ENCODE measurements at places on chromosomes 2 and 18. TPM values are rescaled to one million over a fixed set of nuclear protein-coding genes. Genes with fewer than 3 reads are reported as not detected.

The MERTK gene
- total RNA-seq, result 6.3 TPM

The KCNG2 gene
- total RNA-seq, result not detected

The SERPINB13 gene
- 17.5 TPM for total RNA-seq

The ERMN gene
- not detected for total RNA-seq

The FBXO48 gene
- total RNA-seq, result 0.82 TPM

The ATOH8 gene
- total RNA-seq, result 15.7 TPM

The GAL3ST2 gene
- total RNA-seq, result not detected

The CD8B2 gene
- total RNA-seq, result not detected

The TXNDC2 gene
- not detected for total RNA-seq

The ICOS gene
- 0.10 TPM for total RNA-seq

The DSEL gene
- total RNA-seq, result 23.4 TPM

The CSRNP3 gene
- total RNA-seq, result 20.6 TPM

The KIAA2012 gene
- 0.21 TPM for total RNA-seq

The HK2 gene
- 68.1 TPM for total RNA-seq

The FAM161A gene
- total RNA-seq, result 7.5 TPM

The ERFE gene
- total RNA-seq, result 14.1 TPM

The AKAIN1 gene
- not detected for total RNA-seq

The PXDN gene
- 189 TPM for total RNA-seq

The TLX2 gene
- total RNA-seq, result not detected

The OBSL1 gene
- total RNA-seq, result 105 TPM

The ARID5A gene
- 21.1 TPM for total RNA-seq

The EIF5B gene
- total RNA-seq, result 29.1 TPM

The SKA1 gene
- total RNA-seq, result 2.6 TPM

The SAG gene
- not detected for total RNA-seq

The CNRIP1 gene
- 19.6 TPM for total RNA-seq

The SCN2A gene
- total RNA-seq, result 0.31 TPM

The IL36B gene
- not detected for total RNA-seq

The UNC80 gene
- total RNA-seq, result 1.3 TPM

The DQX1 gene
- total RNA-seq, result 2.5 TPM

The GRB14 gene
- total RNA-seq, result 19.7 TPM

The HS6ST1 gene
- 26.8 TPM for total RNA-seq

The PLCD4 gene
- total RNA-seq, result 31.0 TPM

The MC2R gene
- total RNA-seq, result not detected

The CLHC1 gene
- total RNA-seq, result 18.5 TPM

The ZNF397 gene
- 37.7 TPM for total RNA-seq

The COLEC12 gene
- 60.4 TPM for total RNA-seq

The ABCG8 gene
- not detected for total RNA-seq

The MAP3K19 gene
- 0.21 TPM for total RNA-seq

The RTP5 gene
- total RNA-seq, result not detected

The ZEB2 gene
- 161 TPM for total RNA-seq

The DTNB gene
- total RNA-seq, result 8.0 TPM

The ZBTB7C gene
- total RNA-seq, result 17.8 TPM

The SIX3 gene
- total RNA-seq, result not detected

The FAM237A gene
- total RNA-seq, result not detected

The HES6 gene
- 22.1 TPM for total RNA-seq

The FOXI3 gene
- 0.31 TPM for total RNA-seq

The DNAH7 gene
- total RNA-seq, result 0.31 TPM

The IFT172 gene
- total RNA-seq, result 23.1 TPM

The ALPP gene
- not detected for total RNA-seq

The BOLL gene
- 2.8 TPM for total RNA-seq

The EFHD1 gene
- total RNA-seq, result 4.9 TPM

The DSC2 gene
- 54.9 TPM for total RNA-seq
